ENCODE measurements at places on chromosomes 5 and 9. TPM values are rescaled to one million over a fixed set of nuclear protein-coding genes. Genes with fewer than 3 reads are reported as not detected.

DNA sequence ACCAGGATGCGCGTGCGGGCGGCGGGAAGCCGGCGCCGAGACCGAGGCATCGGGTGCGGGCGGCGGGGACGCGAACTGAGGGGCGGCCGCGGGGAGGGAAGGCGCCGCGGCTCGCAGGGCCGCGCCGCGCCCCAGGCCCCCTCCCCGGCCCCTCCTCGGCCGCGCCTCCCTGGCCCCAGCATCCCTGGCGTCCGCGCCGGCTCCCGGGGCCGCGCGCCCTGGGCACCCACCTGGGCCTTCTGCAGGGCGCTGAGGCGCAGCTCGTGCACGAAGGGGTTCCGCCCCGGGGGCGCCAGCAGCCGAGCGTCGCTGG lies 324 bp downstream of the LPCAT1 start:
- no peak for DNase-seq

The IFNE gene
- polyA plus RNA-seq = not detected

- no peak for DNase-seq
Measured at GRCh38 chr9:82583524-82583923, 479.4 kb downstream of the RASEF start.

- DNase-seq = no peak
Measured at GRCh38 chr5:14906628-14907027, 35.0 kb upstream of the ANKH start.

DNA sequence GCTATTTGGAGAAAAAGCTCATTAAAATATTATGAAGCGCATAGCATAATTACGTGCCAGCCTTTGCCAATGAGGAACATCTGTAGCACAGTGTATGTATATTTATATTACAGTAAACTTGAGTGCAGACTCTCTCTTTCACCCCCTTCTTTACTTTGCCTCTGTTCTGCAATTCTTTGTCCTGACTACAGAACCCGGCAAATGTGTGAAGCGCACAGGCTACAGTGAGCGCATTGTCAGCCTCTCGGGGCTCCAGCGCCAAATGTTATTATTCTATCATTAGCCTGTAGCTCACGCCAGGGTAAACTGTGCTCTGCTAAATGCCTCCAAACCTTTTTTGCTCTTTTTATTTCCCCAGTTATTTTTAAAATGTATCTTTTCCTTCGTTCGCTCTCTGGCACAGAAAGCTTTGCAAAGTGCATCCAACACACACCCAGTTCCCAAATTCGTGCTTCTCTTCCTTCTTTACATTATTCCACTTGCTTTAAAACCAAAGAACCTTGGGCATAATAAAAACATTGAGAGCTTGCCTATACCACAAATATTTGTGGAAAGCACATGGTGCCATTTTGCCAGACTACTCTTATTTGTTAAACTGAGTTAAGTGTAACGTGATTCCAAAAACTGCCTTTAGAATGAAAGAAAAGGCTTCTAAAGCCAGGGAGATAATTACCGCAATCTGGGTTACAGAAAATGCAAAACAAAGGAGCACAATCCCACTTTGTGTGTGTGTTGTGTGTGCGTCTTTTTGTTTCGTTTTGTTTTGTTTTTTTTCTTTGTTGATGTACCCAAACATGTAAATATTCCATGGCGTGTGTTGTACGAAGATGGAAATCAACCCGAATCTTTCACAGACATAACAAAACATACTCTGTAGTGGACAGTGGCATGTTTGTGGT lies 164.1 kb upstream of the MPDZ start:
- peak; percentile 64 for DNase-seq

DNA sequence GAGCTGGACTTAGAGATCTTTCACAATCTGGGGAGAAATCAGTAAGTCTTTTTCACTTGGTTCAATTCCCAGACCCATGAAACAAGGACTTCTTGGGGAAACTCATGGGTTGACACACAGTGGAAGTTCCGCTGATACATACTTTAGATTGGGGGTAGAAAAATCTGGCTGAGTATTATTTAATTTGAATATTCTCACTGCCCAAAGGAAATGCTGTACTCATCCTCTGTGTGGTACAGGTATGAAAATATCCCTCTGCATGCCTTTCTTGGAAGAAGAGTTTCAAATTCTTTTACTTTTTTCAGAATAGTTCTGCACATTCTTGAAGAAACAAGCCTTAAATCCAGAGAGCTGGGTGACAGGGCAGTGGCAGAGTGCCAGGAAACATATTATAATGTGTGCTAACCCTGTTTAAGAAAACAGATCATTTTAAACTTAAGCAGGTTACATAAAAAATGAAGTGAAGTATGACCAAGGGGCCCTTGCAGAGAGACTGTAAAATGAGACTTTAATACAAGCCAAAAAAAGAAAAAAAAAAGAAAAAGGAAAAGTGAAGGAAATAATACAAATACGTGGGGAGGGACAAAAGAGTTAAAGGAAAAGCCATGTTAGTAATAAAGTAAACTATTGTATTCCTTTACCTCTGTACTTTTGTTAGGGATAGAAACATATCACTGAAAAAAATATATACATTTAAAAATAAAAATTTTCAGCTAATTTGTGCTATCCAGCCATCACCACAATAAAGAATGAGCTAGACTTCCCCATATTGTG lies 173.4 kb upstream of the NR3C1 start:
- peak; percentile 61 for DNase-seq

GRCh38 chr5:40914835-40915234 lies 5.5 kb downstream of the C7 start:
- no peak for DNase-seq

DNA sequence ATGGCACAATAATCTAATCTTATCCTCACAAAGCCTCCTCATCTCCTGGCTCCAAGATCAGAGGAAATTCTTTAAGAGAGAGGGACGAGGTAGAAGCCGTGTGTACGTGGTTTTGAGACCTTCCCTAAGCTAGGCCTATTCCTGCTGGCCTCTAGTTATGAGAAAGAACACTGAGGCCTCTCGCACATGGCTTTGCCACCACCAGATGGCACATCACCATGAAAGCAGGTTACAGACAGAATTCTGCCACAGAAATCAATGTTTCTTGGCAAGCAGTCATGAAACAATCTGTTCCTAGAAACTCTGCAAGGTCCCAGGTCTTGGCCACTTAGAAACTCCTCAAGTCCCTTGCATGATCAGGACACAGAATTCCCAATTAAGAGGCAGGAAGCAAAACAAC lies 268.2 kb upstream of the TAS2R1 start:
- DNase-seq = no peak

GRCh38 chr9:70044490-70045307 lies 1.1 kb downstream of the MAMDC2 start:
- DNase-seq = peak; percentile 76

GRCh38 chr5:142053426-142054151 lies 40.8 kb upstream of the GNPDA1 start:
- DNase-seq = peak; percentile 55

GRCh38 chr9:21324047-21324446 lies 11.2 kb downstream of the KLHL9 start:
- DNase-seq = no peak

The SNX24 gene
- 11.3 TPM for polyA plus RNA-seq
